ENCODE measurements at places on chromosomes 13 and 19.

- DNase-seq, result no peak
Observed at GRCh38 chr13:97629601-97630272, 195.8 kb downstream of the RAP2A start.

DNA sequence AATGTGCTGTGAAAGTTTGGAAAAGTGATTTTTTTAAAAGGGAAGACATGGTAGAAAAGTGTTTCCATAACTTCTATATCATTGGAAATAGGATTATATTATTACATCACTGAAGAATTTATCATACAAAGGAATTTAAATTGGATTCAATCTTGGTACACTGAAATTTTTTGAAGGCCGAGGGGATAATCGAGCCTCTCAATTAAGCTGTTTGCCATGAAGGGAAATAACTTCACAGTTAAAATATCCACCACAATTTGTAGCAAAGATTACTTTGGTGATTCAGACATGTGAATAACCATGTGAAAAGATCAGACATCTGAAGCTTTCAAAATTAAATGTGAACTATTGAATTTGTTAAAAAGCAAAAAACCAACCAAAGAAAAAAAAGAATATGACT is 215.3 kb downstream of the KLF5 start:
- DNase-seq, result no peak

DNA sequence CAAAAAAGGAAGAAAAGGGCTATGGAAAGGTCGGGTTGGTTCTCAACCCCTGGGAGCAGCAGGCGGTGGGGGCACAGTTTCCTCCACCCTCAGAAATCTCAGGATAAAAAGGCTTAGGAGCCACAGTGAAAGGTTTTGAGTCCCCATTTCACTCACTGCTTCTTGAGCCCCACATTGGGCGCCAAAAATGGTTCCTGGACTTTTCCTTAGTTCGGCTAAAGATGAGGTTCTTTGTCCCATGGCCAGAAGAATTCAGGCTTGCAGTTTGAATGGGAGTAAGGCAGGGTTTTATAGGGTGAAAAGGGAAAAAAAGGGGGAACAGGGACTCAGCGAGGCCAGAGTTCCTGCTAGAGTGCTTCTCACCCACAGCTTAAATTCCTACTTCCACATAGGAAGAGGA is 179.5 kb downstream of the GGACT start:
- no peak for DNase-seq

DNA sequence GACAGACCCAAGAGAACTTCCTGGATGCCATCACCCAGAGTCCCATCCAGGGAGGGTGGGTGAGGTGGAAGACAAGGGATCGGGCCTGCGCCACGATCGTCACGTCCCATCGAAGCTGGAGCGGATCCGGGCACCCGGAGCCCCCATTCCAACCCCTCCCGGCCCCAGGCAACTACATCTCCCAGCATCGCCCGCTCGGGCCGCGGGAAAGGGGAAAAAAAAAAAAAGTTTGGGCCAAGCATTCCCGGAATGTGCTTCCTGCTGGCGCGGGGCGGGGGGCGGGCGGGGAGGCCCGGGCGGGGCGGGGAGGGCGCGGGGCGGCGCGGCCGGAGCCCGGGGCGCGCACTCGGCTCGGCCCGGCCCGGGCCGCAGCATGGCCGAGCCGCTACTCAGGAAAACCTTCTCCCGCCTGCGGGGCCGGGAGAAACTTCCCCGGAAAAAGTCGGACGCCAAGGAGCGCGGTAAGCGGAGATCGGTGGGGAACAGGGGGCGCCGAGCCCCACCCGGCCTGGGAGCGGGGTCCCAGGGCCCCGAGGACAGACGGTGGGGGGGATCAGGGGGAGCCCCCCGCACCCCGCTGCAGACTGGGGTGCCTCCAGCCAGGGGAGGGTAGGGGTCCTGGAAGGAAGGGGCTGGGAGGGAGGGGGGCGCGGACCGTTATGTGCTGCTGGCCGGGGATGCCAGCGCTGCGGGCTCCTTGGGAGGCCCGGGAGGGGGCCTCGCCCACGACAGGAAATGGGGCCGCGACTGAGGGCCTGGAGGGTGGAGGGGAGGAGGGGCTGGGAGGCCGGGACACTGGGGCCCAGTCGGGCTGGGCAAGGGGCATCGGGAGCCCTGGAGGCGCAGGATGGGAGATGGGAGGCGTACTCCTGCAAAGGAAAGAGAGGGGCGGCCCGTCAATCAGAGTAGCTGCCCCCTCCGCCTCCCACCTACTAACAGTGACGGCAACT is at the start of gene SYDE1:
Gene SYDE1, plus strand, starts transcription at position 341 of the 950 bp plus-strand sequence. Its CDS starts 33 bp downstream, at position 374.
- DNase-seq, result no peak

- no peak for DNase-seq
Observed at GRCh38 chr19:58296104-58296503, 9.1 kb upstream of the ERVK3-1 start.

DNA sequence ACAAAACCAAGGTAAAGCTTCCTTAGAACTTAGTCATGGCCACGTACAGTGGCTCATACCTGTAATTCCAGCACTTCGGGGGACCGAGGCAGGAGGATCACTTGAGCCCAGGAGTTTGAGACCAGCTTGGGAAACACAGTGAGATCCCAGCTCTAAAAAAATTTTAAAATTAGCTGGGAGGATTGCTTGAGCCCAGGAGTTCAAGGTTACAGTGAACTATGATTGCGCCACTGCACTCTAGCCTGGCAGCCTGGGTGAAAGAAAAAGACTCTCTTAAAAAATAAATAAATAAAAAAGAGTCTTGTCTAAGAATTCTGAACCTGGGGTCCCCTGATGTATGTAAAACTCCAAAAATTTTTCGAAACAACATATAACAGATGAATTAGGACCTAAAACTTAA is 34.9 kb downstream of the N4BP2L2 start:
- no peak for DNase-seq

- no peak for DNase-seq
Observed at GRCh38 chr13:104522235-104523072, 1456.2 kb upstream of the SLC10A2 start.

DNA sequence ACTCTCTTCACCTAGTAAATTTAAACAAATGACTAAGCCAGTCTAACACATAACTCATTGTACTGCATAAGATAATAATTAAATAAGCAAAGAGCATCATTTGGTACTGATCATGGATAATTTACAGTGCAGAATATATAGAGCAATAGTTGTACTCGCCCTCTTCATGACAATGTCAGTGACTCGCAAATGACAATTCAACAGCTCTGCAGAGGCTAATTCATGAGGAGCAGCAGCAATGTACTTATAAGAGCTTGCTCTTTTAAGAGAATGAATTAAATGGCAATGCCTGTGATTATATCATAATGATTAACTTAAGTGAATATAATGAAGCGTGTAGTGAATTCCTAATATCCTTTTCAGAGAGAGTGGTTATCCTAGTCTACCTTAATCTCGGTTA is 284.5 kb upstream of the PCDH20 start:
- DNase-seq, result no peak

GRCh38 chr19:49512970-49513745 is 697 bp downstream of the FCGRT start:
- no peak for DNase-seq

DNA sequence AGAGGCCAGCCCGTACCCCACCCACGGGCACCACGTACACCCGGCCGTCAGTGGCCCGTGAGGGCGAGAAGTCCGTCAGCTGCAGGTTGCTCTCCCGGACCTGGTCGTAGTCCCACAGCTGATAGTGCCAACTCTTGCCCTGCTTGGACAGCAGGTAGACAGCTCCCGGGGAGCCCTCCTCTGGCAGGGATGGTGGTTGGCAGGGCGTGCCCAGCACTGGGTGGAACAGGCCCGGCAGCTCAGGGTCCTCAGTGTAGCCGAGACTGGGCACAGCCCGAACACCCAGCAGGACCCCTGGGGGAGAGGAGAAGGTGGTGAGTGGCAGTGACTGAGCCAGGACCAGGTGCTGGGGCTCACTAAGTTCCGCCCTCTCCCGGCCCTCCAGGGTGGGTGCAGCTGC is 7.8 kb downstream of the ACTMAP start:
- DNase-seq, result no peak

DNA sequence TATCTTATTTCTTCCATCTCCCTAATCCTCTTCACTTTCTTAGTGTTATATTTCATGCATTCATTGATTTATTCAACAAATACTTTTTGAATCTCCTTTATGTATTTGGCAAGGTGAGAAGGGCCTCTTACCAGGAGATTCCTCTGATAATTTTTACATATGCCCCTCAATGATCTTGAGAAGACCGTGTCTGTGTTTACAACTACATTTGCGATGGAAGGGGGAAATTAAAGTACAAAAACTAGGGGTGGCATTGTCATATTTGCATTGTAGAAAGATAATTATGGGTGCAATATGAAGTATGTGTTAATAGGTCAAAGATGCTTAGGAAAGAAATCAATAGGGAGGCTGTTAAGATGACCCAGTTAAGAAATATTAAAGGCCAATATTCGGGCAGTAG is 1108.4 kb upstream of the MIR17HG start:
- DNase-seq, result no peak

DNA sequence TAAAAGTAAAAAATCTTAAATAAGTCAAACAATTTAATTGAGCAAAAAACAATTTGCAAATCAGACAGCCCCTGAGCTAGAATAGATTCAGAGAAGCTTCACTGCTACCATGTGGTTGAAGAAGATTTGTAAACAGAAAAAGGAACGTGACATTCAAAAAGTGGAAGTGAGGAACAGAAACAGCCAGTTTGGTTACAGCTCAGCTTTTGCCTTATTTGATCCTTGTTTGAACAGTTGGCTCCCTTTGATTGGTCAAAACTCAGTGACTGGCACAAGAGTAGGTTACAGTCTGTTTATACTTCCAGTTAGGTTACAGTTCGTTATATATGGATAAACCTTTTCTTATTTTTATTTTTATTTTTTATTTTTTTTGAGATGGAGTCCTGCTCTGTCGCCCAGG is 5.8 kb downstream of the ZNF221 start:
- DNase-seq, result no peak

DNA sequence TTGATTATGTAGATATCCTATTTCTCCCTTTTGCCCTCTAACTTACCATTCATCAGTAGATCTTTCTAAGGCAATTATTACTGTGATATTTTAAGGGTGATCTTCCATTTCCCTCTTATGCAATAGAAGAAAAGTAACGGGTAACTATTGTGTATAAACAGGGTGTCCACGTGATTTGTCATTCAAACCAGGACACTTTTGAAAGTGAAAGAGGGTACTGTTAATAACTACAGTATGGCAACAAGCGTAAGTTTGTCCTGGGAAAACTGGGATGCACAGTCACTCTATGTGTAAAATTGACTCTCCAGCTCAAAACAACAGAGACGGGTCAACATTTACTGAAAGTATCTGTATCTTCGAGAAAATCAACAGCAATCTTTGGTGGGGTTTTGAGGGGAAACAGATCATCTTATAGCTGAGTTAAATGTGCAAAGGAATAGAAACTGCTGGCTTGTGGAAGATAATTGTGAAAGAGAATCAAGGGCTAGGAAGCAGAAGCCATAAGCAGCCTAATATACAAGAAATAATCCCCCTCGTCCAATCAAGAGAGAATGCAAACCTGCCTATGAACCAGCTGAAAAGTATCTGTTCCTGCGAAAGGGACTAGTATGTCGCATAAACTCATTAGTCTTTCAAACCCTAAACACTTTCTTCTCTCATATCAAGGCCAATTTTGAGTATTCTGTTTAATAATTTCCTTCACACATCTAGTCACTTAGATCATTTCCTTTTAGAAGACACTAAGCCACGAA is 126.7 kb downstream of the FOXO1 start:
- DNase-seq, result peak; percentile 27

GRCh38 chr19:45568732-45569131 is 15.9 kb downstream of the OPA3 start:
- no peak for DNase-seq

GRCh38 chr13:85170372-85170771 is 628.8 kb downstream of the SLITRK6 start:
- DNase-seq, result no peak

DNA sequence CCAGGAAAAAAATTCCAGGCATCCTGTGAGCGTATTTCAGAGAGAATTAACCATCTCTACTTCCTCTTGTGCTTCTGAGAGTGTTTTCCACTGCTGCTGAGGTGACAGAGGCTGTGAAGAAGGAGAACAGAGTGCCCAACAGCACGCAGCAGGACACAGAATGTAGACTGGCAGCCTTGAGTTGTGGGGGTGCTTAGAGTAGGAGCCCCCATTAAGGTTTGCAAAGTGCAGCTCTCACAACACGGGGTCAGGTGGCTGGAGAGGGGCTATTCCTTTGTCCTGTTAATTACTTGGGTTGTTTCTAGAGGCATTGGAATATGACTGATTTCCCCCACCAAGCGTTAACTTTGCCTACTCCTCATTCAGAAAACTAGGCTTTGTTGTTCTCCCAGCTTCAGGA is 370.6 kb downstream of the TSHZ3 start:
- DNase-seq, result no peak

DNA sequence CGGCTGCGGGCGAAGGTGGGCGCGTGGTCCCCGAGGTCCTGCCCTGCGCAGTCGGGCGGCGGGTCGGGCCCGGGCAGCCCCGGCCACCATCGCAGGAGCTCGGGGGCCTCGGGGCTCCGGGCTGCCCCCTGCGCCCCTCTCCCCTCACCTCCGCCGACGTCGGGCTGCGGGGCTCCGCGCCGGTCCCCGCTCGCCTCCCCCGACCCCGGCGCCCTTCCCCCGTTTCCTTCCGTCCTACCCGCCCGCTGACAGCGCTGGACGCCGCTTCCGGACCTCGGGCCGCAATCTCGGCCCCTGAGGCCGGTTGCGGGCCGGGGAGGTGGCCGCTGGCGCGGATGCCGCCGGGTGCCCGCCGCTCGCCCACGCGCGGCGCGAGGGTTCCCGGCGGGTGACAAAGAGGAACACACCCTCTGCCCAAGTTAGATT is 720 bp downstream of the FARP1 start:
- peak; percentile 22 for DNase-seq

- no peak for DNase-seq
Observed at GRCh38 chr13:113618455-113618854, 33.9 kb downstream of the TFDP1 start.

- no peak for DNase-seq
Observed at GRCh38 chr19:58038688-58039204, 4.9 kb downstream of the ZSCAN1 start.

- DNase-seq, result no peak
Observed at GRCh38 chr13:75071395-75071794, 410.6 kb downstream of the TBC1D4 start.

DNA sequence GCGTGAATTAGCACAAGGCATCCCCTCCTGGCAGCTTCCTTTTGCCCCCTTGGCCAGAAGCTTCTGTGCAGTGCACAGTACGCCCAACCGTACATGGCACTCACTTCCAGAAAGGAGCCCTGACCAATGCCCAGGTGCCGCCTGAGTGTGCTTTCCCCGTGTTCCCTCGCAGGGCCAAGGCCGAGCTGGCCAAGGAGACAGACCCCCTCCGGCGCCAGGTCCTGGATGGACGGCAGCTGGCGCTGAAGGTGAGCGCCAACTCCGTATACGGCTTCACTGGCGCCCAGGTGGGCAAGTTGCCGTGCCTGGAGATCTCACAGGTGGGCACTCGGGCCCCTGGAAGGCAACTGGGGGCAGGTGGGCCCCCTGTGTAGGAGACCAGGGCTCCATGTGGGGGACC is 9.4 kb upstream of the SPIB start:
- DNase-seq, result no peak

DNA sequence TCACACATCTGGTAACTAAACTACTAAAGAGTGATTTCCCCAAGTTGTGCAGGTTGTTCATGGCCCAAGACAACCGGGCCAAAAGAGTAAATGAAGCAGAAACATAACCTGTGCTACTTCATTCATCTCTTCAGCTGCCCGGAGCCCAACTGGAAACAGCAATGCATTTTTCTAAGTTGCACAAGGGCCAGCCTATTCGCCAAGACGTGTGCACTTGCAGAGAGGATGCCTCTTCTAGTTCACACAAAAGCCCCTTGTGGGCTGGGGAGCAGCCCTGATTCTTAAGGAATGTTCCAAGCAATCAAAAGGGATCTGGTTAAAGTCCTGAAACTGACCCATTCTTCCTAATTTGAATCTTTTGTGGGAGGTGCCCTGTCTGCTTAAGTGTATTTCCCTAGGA is 275.8 kb downstream of the SHISA2 start:
- DNase-seq, result no peak
